Upper lobe of left lung (tissue), 6 donors: ENCODE measurements at places on chromosomes 7 and 10. TPM values are rescaled to one million over a fixed set of nuclear protein-coding genes. Genes with fewer than 3 reads are reported as not detected.

Gene PKD2L1
- 1.5 TPM for total RNA-seq

Gene ATP5MK
- 218 TPM for total RNA-seq

Gene TLL2
- 0.20 TPM for total RNA-seq

Gene FAM13C
- 15.7 TPM for total RNA-seq

Gene COPS6
- total RNA-seq = 79.3 TPM

Gene CH25H
- 4.6 TPM for total RNA-seq

Gene CLCN1
- not detected for total RNA-seq

Gene HYAL4
- total RNA-seq = not detected

DNA sequence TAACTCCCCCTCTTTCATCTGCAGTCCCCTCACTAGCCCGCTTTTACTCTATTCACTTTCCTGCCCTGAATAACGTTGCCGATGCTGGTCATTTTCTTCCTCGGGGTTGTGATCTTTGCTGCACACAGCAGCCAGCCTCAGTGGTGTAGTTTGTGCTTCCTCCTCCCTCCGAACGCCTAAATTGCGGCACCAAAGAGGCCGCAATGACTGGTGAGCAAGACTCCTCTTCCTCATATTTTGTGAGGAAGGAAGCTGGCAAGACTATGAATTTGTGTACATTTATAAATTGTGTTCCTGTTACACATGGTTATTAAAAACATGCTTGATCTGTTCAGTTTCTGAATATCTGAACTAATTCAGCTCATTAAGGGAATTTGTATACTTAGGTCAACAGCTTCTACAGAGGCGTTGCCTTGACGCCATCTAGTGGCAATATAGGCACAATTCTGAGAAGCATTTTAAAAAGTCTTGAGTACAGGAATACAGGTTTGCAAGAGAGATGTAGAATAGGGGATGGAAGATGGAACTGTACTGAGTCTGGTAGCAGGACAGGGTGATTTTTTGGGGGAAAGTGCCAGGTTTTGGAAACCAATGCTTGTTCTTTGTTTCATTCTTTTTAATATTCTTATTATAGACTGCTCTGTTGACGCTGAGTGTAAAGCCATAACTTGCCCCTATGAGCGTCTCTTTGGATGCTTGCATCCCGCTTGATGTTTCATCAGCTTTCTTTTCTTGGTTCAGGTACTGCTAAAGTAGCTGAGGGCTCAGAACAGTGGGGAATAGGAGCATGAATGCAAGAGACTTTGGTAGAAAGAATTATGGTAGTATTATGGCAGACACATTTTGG, 4.1 kb upstream of the TAS2R5 start:
- H3K4me3 ChIP-seq = no peak overlapping the region
- H3K36me3 ChIP-seq = no peaks in the 10 kb centered on the region
- DNase-seq = no peak
- H3K27ac ChIP-seq = no peak overlapping the region

DNA sequence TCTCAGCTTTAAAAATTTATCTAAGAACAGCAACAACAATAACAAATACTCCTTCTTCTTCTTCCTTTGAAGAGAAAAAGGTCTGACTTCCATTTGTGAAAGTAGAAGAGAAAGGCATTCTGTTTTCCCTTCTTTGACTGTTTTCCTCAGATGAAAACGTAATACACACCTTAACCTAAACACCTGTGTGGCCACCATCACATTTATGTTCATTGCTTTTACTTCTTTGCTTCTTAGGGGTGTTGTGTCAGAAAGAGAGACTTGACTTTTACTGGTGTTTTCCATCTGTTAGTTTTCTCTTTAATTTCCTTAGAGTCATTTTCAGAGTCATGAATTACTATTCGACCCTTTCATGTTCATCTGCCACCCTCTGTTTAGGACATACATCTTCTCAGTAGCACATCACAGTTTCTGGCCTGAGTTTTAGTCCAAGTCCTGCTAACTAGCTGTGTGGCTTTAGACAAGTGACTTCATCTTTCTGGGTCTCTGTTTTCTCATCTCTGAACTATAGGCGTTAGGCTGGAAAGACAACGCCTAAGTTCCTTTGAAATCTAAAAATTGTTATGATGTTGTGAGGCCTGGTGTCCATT, 283.8 kb downstream of the GATA3 start:
- H3K4me1 ChIP-seq = no peaks in the 10 kb centered on the region
- no peak overlapping the region for H3K27ac ChIP-seq
- no peak for DNase-seq

DNA sequence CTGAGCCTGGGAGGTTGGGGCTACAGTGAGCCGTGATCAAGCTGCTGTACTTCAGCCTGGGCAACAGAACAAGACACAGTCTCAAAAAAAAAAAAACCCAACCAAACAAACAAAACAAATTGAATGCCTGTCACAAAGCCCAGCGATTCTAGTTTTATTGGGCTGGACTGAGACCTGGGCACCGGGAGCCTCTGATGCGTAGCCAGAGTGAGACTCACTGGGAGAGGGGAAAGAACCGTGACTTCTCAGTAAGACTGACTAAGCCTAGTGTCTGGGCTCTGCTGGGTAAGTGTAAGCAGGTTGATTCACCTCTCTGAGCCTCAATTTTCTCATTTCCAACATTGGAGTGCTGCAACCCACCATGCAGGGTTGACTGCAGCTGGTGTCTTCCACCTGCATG, 10.1 kb upstream of the LEP start:
- no peak overlapping the region for H3K4me3 ChIP-seq
- no peaks in the 10 kb centered on the region for H3K27me3 ChIP-seq

DNA sequence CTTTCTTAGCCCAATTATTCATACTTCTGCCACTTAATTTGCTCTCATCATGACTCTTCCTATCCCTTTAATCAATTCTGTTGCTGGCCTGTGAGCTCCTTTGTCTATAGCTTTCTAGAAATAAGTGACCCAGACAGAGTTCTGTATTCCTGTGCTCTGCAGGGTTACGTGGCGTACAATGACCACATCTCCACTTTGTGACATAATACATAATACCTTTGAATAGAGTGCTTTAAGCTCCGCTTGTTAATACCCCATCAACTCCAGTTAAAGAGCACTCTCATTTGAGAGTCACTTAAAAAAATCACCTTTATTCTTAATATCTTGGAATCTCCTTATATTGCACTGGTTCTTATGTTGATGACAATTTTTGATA, 619.0 kb downstream of the PARD3 start:
- H3K27me3 ChIP-seq = no peaks in the 10 kb centered on the region
- H3K27ac ChIP-seq = peak overlapping the region; percentile 30

- no peaks in the 10 kb centered on the region for H3K4me1 ChIP-seq
- H3K27ac ChIP-seq = no peak overlapping the region
- H3K4me3 ChIP-seq = no peak overlapping the region
- no peak for DNase-seq
Measured at GRCh38 chr10:1571587-1572237, 165.6 kb downstream of the ADARB2 start.

DNA sequence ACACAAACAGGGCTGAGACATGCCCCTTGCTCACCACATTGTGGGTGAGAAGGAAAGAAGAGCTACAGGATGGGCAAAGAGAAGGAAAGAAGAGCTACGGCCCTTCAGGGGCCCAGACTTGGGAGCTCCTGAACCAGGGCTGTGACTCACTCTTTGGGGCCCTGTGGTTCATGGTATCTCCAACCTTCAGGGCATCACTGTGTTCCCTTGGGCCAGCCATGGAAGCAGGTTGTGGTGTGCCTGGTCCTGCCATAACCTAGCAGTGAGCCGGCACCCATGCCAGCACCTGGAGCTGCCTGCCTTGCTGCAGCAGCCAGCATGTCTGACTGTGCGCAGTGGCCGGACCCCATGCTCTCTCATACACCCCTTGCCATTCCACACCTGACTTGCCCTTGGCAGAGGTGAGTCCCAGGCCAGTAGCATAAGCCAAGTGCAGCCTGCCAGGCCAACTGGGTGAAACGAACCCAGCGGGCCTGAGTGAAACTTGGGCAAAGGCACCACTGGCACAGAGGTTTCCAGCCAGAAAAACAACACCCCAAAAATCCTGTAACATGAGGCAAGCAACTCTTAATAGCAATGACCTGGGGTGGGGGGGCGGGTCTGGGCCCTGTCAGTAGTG, 89.0 kb upstream of the CACUL1 start:
- no peaks in the 10 kb centered on the region for H3K4me1 ChIP-seq
- DNase-seq = peak; percentile 48
- H3K4me3 ChIP-seq = no peak overlapping the region
- H3K36me3 ChIP-seq = no peaks in the 10 kb centered on the region
- no peaks in the 10 kb centered on the region for H3K27me3 ChIP-seq

DNA sequence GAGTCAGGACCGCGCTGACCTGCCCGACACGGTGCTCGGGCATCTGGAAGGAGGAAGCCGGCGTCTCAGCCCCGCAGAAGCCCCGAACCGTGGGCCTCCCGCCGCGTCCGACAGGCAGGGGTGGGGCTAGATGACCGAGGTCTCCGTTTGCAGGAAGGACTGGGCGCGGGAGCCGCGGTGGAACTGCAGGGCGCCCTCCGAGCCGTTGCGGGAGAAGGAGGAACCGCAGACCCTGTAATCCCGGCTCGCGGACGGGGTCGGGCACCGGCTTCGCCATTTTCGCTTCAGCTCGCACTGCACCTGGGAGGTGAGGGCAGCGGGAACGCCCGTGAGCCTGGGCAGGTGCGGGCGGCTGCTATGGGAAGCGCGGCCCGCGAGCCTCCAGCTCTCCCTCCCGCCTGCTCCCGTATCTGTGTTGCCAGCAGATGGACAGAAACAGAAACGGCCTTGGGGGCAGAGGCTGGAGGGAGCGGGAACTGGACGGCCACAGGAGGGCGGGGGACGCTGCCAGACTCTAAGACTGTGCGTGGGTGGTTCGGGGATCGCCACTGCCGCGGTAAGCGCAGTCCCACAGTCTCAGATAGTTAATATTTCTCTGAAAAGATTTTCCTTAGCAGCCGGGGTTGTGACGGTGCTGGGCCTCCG, 114.1 kb downstream of the VIPR2 start:
- no peaks in the 10 kb centered on the region for H3K36me3 ChIP-seq
- peak overlapping the region; percentile 57 for H3K4me3 ChIP-seq
- peak overlapping the region; percentile 74 for H3K27ac ChIP-seq

GRCh38 chr10:102170602-102171001, 18.4 kb downstream of the NOLC1 start:
- H3K27ac ChIP-seq = no peak overlapping the region
- DNase-seq = no peak
- H3K27me3 ChIP-seq = no peaks in the 10 kb centered on the region
- peaks cover 4% of the 10 kb centered on the region for H3K4me1 ChIP-seq

DNA sequence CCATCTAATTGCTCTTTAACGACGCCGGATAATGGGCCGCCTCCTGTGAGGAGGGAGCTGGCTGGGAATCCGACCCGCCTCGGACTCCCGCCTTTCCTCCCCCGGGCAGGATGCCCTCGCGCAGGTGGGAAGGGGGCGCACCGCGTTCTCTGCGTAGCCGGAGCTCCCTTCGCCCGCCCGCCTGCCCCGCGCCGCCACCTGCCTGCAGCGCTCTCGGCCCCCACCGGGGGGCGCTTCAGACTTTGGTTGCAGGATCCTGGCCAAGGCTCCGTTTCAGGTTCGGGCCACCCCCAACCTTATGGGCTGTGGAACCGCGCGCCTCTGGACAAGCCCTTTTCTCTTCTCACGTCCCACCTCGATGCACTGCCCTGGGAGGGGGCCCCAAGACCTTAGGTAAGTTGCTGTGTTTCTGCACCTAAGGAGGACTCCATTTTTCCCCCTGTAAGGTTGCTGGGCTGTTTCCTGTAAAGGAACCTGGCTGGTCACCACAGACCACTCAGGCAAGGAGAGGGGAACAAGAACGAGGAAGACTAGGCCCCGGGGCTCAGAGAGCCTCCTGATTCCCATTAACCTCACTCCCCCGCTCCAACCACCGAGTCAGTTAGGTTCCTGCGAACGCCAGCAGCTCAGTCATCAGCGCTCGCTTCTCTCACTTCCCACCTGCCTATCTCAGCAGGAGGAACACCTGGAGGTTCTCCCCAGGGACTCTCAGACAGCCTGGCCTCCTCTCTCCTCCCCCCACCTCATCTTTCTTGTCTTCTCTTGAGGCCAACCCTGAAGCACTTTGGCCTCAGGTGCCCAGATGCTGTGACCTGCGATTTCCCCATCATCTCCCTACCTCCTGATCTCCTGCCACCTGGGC, 11.3 kb upstream of the KAZALD1 start:
- DNase-seq = peak; percentile 95
- peaks cover 7% of the 10 kb centered on the region for H3K4me1 ChIP-seq
- peaks cover 39% of the 10 kb centered on the region for H3K27me3 ChIP-seq
- H3K36me3 ChIP-seq = no peaks in the 10 kb centered on the region

- no peaks in the 10 kb centered on the region for H3K27me3 ChIP-seq
- no peaks in the 10 kb centered on the region for H3K4me1 ChIP-seq
- H3K27ac ChIP-seq = no peak overlapping the region
- H3K36me3 ChIP-seq = no peaks in the 10 kb centered on the region
Measured at GRCh38 chr7:69502358-69502757, 95.9 kb upstream of the AUTS2 start.

- no peaks in the 10 kb centered on the region for H3K36me3 ChIP-seq
- H3K4me1 ChIP-seq = no peaks in the 10 kb centered on the region
- H3K27me3 ChIP-seq = no peaks in the 10 kb centered on the region
Measured at GRCh38 chr10:113222207-113222606, 272.2 kb downstream of the TCF7L2 start.

DNA sequence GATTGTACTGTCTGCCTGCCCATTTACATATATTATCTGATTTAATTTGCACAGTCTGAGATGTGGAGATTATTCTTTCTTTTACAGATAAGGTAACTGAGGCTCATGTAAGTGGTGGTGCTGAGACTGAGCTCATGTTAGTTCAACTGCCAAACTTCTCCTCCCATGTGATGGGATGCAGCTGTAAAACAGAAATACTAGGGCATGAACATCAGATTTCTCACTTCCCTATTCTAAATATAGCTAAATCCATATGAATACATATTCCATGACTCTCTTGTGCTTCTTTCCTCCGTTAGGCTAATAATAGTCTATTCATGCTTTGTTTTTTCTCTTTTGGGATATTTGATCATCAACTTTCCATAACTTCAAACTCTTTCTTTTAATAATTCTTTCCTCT, 84.7 kb downstream of the PTPRZ1 start:
- DNase-seq = no peak
- no peaks in the 10 kb centered on the region for H3K4me1 ChIP-seq
- no peak overlapping the region for H3K4me3 ChIP-seq

- DNase-seq = no peak
- peaks cover 10% of the 10 kb centered on the region for H3K4me1 ChIP-seq
- H3K27me3 ChIP-seq = no peaks in the 10 kb centered on the region
- H3K36me3 ChIP-seq = no peaks in the 10 kb centered on the region
- no peak overlapping the region for H3K27ac ChIP-seq
- no peak overlapping the region for H3K4me3 ChIP-seq
Measured at GRCh38 chr7:28854750-28855074, 103.4 kb downstream of the TRIL start.

GRCh38 chr7:48458701-48459524, 287.7 kb downstream of the ABCA13 start:
- H3K36me3 ChIP-seq = no peaks in the 10 kb centered on the region
- no peak overlapping the region for H3K4me3 ChIP-seq
- H3K27ac ChIP-seq = no peak overlapping the region
